ENCODE measurements at places on chromosomes 2 and 18.

DNA sequence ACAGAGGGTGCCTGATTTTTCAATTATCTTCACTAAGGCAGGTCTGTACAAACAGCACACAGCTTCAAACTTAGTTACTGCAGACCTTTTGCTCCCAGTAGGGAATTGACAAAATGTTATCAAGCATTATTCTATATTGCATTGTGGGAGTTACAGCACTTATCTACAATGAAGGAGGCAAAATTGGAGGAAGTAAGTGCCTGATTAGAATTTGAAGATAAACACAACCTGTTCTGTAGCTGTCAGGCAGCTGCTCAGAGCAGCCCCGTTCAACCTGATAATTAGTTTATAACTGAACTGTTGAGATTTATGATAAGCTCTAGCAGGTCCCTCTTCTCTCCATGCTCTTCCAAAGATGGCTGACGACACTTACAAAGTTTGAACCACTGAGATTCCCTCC, 364.4 kb upstream of the CYRIA start:
- no peak for DNase-seq

DNA sequence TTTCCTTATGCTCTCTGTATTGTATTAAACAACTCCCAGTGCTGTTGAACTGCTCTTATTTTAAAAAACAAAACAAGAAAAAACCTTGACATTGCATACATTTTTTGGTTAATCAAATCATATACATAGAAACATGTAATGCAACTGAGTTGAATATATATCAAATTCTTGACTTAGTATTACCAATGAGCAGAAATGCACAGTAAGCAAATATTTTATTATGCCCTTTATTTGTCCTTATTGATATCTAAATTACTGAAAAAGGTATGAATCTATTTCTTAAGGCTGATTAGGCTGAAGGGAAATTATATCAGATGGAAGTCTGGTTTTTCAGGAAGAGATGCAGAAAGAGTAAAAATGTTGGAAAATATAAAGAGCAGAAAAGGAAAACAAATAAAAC, 6.9 kb upstream of the KDM3A start:
- no peak for DNase-seq

GRCh38 chr2:56334622-56335021, 150.8 kb downstream of the CCDC85A start:
- no peak for DNase-seq

DNA sequence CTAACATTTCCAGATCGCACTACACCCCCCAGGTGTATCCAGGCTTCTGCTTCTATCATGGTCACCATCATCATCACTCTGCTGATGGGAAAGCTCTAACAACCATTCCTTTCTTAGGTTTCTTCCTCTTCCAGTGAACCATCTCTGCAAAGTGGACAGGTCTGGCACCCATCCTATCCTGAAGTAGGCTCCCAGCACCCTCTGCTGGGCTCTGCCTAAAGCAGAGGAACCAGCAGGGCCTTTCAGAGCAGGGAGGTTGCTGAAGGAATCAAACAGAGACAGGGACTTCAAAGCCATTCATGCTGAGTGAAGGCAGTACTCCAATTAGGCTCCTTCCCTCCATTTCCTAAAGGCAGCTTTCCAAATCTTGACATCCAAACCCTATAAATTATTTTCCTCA, 27.2 kb upstream of the SATB2 start:
- no peak for DNase-seq

DNA sequence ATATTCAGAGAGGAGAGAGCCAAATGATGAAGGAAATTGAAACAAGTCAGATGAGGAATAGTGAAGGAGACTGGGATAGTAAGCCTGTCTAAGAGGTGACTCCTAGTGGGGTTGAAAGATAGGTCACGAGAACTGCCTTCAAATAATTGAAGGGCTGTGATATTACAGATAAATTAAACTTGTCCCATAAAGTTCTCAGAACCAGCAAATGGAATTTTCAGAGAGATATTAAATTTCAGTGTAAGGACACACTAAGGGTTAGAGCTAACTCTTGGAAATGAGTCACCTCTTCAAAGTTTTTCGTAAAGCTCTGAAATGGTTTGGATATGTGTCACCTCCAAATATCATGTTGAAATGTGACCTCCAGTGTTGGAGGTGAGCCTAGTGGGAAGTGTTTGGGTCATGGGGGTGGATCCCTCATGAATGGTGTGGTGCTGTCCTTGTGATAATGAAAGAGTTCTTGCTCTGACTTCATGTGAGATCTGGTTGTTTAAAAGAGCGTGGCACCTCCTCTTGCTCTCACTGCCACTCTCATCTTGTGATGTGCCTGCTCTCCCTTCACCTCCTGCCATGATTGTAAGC, 87.3 kb downstream of the BABAM2 start:
- DNase-seq, result no peak

- DNase-seq, result no peak
Observed at GRCh38 chr2:207506426-207506825, 23.3 kb upstream of the CREB1 start.

GRCh38 chr18:42159146-42159545, 204.1 kb downstream of the PIK3C3 start:
- DNase-seq, result no peak

DNA sequence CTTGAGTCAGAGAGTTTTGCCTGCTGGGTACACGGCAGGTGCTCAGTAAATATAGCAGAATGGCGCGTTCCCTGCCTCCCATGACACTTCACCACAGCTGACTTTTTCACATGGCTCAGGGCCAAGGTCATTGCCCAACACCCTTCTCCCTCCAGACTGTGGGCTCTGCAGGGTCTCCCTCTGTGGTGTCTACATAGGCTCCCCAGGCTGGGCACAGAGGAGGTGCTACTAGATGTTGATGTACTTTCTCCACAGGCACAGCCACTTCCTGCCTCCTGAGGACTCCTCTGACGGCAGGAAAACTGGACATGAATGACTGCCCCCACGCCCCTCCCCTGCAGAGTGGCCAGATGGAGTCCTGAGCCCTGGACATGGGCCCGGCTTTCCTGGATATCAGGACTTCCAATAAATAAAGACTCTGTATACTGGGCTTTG, 4.2 kb downstream of the CHCHD5 start:
- peak; percentile 26 for DNase-seq

DNA sequence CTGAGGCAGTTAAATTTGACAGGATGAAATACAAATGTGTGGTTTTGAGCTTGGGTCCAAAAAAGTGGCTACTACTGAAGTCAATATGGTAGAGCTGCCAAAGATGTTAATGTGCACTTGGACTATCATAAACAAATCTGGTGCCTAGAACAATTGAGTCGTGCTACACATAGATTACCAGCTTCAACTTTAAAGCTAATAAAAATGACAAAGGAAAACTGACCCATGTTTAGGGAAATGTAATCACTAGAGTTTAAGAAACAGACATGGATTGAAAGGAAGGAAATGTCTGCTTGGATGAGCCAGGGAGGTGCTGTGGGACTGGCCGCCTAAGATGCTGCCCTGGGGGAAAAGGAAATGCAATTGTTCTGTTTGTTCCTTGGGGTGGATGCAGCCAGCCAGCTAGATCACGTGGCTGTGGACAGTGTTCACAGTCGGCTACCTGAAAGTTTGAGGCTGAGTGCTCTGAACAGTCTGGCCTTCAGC, 36.6 kb downstream of the CYB5A start:
- DNase-seq, result peak; percentile 30

GRCh38 chr2:28810384-28811285, at the start of gene SPDYA:
Gene SPDYA, plus strand, starts transcription at chr2:28810834. Its CDS starts 5,181 bp downstream, at chr2:28816015.
- peak; percentile 92 for DNase-seq

- no peak for DNase-seq
Observed at GRCh38 chr18:57836557-57836956, 33.4 kb upstream of the ATP8B1 start.

DNA sequence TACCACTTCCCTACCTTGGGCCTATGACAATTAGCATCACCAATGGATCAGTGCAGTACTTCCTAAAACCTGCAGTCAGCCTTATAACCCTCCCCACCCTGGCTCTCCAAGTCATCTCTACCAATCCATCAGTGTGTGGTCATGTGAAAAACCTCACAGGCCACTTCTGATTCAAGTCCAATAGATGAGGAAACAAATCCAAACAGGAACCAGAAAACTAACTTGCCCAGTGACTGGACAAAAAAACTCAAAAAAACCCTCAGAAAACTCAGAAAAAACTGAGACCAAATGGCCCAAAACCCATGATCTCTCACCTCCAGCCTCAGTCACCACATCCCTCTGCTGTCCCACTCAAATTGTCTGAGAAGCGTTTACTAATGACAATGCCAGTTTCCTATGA, 43.3 kb downstream of the TGFA start:
- DNase-seq, result no peak

- DNase-seq, result no peak
Observed at GRCh38 chr2:175195012-175195411, 13.5 kb upstream of the ATP5MC3 start.

GRCh38 chr2:79375817-79376216, 137.0 kb upstream of the CTNNA2 start:
- DNase-seq, result no peak

- no peak for DNase-seq
Observed at GRCh38 chr2:29040552-29040951, 33.8 kb downstream of the PCARE start.

DNA sequence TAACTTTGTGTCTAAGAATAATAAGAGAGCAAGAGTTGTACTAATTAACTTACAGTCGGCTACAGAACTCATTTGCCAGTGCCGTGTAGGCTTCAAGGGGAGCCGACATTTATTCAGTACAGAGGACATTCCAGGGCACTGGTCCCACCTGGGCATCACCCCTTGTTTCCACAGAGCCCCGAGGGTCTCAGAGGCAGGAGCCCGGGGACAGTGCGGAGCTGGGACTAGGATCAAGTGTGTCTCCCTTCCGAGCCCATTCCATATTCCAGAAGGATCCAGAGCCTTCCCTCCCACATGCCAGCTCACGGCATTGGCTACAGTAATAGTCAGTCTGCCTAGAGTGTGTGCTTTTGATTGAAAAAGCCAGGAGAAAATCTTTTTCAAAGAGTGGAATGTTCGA, 71.5 kb upstream of the CTDP1 start:
- DNase-seq, result no peak
